Forelimb muscle (tissue), 1 donor: ENCODE measurements at places on chromosomes 3 and 15. TPM values are rescaled to one million over a fixed set of nuclear protein-coding genes. Genes with fewer than 3 reads are reported as not detected.
A peak's percentile ranks its signal among the peaks of the same experiment; 100 is the strongest.

- DNase-seq = no peak
Observed at GRCh38 chr3:16654976-16655375, 49.8 kb upstream of the DAZL start.

DNA sequence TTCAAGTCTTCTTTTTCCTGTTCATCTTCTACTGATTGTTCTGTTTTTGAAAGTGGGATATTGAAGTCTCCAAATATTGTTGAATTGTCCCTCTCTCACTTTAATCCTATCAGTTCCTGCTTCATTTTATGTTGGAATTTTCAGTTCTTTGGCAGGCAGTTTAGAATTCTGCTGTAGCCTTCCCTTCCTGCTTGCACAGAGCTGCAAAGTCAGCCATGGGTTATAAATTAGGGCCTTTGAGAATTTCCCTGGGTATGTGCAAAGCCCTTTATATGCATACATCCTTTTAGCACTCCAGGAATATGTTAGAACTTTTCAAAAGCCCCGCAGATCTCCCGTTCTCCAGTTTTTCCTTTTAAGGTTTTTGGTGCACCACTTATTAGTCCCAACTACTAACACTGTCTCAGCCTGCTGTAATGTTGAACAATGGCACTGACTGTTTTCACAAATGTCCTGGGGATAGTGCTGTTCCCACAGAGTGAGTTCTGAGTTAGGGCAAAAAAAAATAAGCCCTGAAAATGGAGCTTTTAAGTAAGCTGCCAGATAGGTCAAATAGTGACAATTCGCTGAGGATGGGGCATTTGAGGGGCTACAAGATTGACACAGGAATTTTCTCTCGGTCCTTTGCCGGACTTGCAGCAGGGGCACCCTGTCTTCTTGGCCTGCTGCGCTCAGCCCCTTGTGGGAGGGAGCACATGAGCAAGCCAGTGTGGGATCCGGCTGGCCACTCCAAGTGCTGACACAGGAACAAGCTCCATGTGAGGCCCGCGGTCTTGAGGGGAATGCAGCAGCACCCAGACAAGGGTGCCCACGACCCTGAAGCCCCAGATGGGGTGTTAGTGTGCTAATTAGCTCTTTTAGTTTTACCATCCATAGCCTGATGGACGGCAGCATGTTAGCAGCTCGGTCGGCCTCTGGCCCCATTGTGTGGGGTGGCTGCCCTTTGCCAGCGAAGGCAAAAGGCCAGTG lies 96.0 kb downstream of the VPS8 start:
- DNase-seq = peak; percentile 6

- DNase-seq = no peak
Observed at GRCh38 chr3:192802957-192803899, 75.9 kb upstream of the FGF12 start.

DNA sequence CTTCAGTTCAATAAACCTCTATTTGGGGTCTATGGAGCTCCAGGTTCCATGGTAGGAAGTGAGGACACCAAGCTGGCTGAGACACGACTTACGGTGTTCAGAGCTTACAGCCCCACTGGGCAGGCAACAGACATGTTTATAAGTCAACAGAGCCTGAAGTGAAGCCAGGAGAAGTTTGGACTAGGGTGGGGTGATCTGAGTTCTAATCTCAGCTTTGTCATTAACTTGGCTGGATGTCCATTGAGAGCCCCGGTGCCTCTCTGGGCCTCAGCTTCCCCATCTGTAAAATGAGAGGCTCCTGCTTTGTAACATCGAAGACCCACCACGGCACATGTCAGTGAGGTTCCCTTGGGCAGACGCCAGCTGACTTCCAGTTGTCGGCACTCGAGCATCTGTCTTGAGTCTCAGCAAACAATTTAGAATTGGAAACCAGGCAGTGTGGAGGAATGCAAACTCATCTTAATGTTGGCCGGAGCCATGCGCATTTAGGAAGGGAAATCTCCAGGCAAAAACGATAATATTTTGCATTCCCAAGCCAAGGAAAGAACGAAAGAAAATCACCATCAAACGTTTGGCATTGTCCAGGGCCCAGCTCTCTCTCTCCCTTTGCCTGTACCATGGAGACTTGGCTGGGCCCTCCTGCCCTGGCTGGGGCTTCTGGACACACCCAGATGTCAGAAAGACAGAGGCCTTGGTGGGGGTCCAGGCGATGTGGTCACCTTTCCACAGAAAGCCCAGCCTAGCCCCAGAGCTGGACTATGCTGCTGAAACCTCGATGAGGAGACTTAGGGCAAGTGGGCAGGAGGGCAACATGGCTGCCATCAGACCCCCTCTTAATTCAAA lies 18.4 kb downstream of the ITGA11 start:
- DNase-seq = no peak

The TRH gene
- 0.34 TPM for polyA plus RNA-seq

The TMEM42 gene
- polyA plus RNA-seq = 12.7 TPM
